ENCODE measurements at places on chromosomes 4 and X. TPM values are rescaled to one million over a fixed set of nuclear protein-coding genes. Genes with fewer than 3 reads are reported as not detected.

The GUCY1A1 gene
- 109 TPM for total RNA-seq

The HTN1 gene
- not detected for total RNA-seq

The SLC25A53 gene
- 10.1 TPM for total RNA-seq

The BEX4 gene
- 77.2 TPM for total RNA-seq

The GAGE1 gene
- total RNA-seq, result not detected

The MAOA gene
- total RNA-seq, result 12.0 TPM

The STK32B gene
- total RNA-seq, result 53.6 TPM

The ZBED1 gene
- 27.3 TPM for total RNA-seq

The S100P gene
- 2.0 TPM for total RNA-seq

The DGKQ gene
- total RNA-seq, result 4.9 TPM

The SEPTIN6 gene
- total RNA-seq, result 49.2 TPM

The COMMD8 gene
- 9.6 TPM for total RNA-seq

The CENPVL2 gene
- 1.7 TPM for total RNA-seq

The ZCCHC13 gene
- not detected for total RNA-seq

The MXRA5 gene
- 2.7 TPM for total RNA-seq

The RIPPLY1 gene
- total RNA-seq, result 0.25 TPM

The GPRASP2 gene
- total RNA-seq, result 77.2 TPM

The LIMCH1 gene
- total RNA-seq, result 117 TPM

The ZFP92 gene
- total RNA-seq, result 0.98 TPM

The SLC49A3 gene
- 0.49 TPM for total RNA-seq

The NHSL2 gene
- 1.7 TPM for total RNA-seq

The HSD17B13 gene
- under 0.01 TPM for total RNA-seq

The MPP1 gene
- 12.5 TPM for total RNA-seq

The TCEAL1 gene
- total RNA-seq, result 36.9 TPM

The HPSE gene
- total RNA-seq, result 0.49 TPM

The FOXR2 gene
- total RNA-seq, result not detected

The GATA1 gene
- total RNA-seq, result not detected

The DACH2 gene
- 3.7 TPM for total RNA-seq

The VCX2 gene
- total RNA-seq, result not detected

The GPR78 gene
- under 0.01 TPM for total RNA-seq

The DIPK2B gene
- total RNA-seq, result 6.4 TPM

The FGF13 gene
- 80.9 TPM for total RNA-seq

The EMCN gene
- 2.5 TPM for total RNA-seq
